ENCODE measurements at places on chromosomes 16 and 17.

- no peak for DNase-seq
Measured at GRCh38 chr16:56108724-56109123, 82.6 kb upstream of the GNAO1 start.

DNA sequence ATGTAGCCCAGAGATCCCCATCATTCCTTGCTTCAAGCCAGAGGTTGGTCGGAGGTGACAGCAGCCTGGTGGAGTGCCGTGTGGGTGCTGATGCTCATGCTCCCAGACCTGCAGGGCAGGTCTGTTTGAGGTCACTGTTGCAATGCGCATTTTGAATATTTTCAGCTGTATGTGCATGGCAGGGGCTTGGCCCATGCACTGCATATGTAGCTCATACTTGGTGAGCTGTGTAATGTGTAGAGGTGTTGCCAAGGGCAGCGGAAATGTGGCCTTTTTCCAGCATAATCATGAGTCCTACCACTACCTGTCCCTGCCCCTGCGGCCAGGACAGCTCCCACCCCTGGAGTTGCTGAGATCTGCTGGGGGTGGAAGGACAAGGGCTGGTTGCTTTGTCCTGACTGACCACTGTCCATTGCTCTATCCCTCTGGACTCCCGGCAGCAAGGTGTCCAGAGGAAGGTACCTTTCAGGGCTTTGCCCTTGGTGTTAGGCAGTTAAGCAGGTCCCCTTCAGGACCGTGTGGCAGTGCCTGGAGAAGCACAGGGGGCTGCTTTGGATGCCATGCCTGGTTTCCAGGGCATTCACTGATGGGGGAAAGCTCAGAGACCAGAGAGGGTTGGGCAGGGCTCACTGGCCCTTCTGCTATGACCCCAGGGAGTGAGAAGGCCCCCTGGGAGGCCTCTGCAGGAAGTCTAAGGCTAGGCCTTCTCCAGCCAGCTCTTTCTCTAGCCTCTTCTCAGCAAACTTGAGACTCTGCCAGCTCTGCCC, 215.2 kb downstream of the NTN1 start:
- DNase-seq, result no peak

DNA sequence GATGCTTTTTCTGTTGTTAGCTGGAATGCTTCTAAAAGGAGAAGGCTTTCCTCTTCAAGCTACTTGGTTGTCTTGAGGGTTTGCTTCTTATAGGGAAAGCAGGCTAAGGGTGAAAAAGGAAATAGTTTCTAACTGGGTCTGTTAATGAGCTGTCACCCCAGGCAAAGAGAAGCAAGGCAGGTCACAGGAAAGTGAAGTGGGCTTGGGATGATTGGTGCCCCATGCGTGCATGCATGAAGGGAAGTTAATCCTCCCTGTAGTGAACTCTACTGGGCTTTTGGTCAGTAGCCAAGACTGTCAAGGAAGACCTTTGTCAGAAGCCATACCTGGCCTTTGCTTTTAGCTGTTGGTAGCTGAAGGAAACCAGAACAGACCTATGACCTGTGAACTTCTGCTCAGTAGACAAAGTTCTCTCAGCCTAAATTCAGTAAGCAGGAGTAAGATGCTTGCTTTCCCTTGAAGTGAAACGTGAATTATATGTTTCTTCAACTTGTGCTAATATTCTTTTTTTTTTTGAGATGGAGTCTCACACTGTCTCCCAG, 16.5 kb downstream of the TENT4B start:
- DNase-seq, result no peak

GRCh38 chr17:5610956-5611355, 26.6 kb upstream of the NLRP1 start:
- no peak for DNase-seq

- DNase-seq, result no peak
Measured at GRCh38 chr17:82272495-82273326, 789 bp downstream of the CSNK1D start.

GRCh38 chr16:76309639-76310335, 32.6 kb downstream of the CNTNAP4 start:
- no peak for DNase-seq

GRCh38 chr16:68902969-68903345, 59.6 kb downstream of the TANGO6 start:
- DNase-seq, result no peak

DNA sequence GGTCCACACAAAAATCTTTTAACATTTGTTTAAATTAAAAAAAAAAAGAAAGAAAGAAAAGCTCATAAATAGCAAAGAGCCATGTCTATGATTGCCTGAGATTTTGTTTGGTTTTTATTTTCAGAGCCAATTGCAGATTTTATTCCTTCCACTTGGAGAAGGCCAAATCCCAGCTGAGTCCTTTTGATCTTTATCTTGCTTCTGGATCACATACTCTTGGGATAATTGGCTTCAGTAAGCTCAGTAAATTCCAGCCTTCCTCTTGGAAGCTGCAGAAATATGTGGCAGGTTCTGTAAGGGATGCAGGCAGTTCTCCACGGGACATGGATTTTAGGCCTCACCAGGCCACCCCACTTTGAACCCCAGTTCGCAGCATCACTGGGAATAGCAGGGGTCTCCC, 63.3 kb upstream of the TMC5 start:
- DNase-seq, result no peak

GRCh38 chr16:88593489-88593888, 23.3 kb downstream of the ZC3H18 start:
- no peak for DNase-seq

DNA sequence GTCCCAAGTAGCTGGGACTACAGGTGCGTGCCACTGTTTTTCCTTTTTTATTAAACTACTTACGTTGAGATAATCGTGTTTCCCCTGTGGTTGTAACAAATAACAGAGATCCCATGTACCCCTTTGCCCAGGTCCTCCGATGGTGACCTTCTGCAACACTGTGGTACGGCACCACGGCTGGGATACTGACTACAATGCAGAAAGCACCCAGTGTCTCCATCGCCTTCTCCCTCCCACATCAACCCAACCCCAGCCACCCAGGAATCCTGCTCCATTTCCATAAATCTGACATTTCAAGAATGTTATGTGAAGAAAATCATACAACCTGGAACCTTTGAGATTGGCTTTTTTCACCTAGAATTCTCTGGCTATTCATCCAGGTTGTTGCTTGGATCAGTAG, 22.1 kb downstream of the MPRIP start:
- no peak for DNase-seq

DNA sequence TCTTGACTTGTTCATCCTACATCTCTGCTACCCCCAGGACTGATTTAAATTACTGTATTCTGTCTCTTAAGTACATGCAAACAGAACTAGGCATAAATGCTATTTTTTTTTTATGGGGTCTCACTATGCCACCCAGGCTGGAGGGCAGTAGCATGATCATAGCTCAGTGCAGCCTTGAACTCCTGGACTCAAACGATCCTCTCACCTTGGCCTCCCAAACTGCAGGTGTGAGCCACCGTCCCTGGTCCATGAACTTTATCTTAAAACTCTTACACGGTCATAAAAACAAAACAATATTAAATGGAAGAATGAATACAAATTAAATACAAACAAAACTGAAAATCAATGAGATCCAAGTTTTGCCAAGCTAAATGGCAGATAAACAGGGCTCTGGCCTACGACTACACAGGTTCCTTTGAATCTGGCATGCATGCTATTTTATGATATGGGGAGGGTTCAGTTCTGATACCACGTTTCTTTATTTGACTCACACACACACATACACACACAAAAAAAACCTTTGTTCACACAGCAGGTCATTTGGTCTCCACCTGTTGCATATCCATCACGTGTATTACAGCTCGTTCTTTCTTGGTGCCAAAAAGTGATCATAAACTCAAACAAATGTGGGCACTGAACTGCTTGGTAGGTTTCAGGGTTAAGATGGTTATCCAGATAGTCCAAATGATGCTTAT, 1.1 kb upstream of the PKD1L3 start:
- no peak for DNase-seq

DNA sequence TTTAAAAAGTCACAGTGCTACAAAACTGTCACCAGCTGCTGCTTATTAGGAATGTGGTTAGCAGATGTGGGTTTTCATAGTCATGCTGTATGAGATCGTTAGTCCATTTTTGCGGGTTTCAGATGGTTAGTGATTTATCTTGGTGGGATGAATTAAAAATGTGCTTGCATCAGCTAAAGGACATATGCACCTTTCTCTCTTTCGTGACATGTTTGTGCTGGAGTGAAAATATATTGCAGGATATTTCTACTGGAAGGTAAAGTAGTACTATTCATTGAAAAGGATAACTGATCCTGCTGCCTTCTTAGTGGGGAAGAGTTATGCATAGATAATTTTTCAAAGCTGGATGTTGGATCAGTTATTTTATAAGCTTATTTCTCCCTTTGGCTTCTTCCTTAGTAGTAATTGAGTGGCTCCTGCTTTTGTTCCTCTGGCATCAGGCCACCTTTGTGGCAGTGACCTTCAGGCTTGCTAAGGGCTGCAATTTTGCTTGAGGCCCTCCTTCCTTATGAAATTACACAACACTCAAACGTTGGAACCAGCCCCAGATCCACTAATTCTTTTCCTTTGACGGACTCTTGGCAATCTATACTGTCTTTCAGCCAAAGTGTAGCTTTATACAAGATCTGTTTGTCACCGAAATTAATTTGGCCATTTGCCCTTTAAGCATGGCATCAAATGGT, 7.5 kb upstream of the SNTB2 start:
- peak; percentile 98 for DNase-seq

All from fibroblast of the aortic adventitia (primary cell).